Testis (tissue), 5 donors: ENCODE measurements at places on chromosomes 2 and 18.

DNA sequence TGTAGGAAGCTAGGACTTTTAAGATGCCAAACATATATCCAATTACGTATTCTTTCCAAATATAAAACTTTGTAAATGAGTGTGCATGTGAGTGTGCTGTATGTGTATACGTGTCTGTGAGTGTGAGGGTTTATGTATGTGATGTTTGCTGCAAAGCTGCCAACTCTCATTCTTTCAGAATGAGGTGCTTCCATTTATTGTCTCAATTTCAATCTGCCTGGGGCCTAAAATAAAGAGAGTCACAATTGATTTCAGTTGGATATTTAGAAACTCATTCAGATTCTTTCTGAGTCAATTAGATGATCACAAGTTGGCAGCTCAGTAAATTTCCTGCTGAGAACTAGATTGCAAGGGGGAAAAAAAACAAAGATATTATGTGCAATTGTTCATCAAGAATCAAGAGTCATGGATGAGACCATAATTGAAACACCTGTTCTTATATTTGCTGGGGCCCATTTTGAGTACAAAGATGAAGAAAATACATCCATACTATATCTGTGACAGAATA lies 621.2 kb upstream of the ACVR2A start:
- no peak for DNase-seq

GRCh38 chr2:133194362-133194655 lies 374.0 kb downstream of the NCKAP5 start:
- no peak for DNase-seq

- no peak for DNase-seq
These were observed 105.2 kb upstream of the TFCP2L1 start for GRCh38 chr2:121390082-121390692.

DNA sequence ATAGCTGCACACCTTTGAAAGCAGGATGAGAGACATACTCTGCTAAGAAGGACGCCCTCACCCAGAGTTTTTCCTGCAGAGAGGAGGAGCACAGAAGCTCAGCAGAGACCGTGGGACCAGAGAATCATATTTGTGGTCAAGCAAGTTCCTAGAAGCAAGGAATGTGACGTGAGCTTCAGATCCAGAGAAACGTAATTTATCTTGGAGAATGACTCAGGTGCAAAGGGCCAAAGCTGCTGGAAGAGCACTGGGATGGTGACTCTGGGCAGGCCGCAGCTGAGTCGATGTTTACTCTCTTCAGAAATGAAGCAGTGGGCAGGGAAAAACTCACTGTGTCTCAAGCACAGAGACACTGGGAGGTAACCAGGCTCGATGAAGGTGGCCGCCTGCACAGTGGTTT lies 50.1 kb upstream of the IGFBP2 start:
- DNase-seq = no peak

GRCh38 chr2:8256905-8257304 lies 425.0 kb upstream of the ID2 start:
- no peak for DNase-seq

GRCh38 chr2:159650574-159650973 lies 34.2 kb upstream of the BAZ2B start:
- DNase-seq = no peak

GRCh38 chr2:12050396-12050795 lies 304.0 kb downstream of the LPIN1 start:
- no peak for DNase-seq

- DNase-seq = no peak
These were observed 34.7 kb downstream of the RASGRP3 start for GRCh38 chr2:33511141-33511540.

DNA sequence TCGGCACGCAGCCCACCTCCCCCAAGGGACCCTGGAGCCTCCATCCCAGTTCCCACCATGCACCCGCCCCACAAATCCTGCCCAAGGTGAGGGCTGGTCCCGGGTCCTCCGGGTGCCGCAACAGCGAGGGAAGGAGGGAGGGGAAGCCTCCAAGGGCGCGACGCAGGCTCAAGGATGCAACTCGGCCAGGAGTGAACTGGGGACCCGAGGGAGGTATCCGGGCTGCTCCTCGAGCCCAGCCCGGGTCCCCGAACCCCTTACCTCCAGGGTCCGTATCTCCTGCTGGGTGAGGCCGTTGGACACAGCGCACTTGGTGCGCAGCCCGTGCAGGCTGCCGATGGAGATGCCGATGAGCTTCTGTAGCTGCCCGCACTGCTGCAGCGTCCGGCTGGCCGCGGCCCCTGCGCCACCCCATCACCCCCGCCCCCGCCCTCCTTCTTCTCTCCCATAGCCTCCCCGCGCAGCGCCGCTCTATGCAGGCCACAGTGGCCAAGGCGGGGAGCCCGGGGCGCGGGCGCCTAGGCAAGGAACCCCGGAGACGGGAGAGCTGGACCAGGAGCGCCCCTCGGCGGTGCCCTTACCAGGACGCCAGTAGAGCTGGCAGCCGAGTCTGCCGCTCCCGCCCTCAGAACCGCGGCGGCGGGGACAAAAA lies 124.1 kb downstream of the ANKRD30BL start:
- DNase-seq = peak; percentile 56

- no peak for DNase-seq
These were observed 35.7 kb downstream of the CDC42EP3 start for GRCh38 chr2:37635504-37636380.

DNA sequence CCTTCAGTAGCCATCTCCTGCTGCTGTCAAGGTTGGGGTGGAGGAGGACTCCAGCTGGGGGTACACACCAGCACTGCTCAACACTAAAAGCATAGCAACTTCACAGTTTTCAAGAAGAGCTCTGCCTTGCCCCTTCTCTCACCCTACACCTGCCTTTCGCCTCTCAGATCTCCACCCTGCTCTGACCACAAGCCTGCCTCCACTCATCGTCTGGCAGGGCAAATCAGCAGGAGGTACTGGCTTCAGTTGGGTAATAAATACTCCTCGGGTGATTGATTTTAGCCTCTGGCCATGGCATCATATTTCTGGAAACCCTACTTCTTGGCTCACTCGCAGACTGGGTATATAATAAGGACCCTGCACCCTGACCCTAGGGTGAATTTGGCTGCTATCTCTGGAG lies 3.1 kb upstream of the PRKAG3 start:
- no peak for DNase-seq

DNA sequence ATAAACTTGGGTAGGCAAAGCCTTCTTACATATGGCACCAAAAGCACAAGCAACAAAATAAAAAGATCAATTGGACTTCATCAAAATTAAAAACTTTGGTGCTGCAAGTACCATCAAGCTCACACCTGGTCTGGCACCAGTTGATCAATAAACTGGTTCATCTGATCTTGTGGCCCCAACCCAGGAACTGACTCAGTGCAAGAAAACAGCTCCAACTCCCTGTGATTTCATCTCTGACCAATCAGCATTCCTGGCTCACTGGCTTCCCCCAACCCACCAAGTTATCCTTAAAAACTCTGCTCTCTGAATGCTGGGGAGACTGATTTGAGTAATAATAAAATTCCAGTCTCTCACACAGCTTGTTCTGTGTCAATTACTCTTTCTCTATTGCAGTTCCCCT lies 8.4 kb downstream of the EPG5 start:
- DNase-seq = no peak

- no peak for DNase-seq
These were observed 348.7 kb upstream of the GALNT5 start for GRCh38 chr2:156908825-156909224.

DNA sequence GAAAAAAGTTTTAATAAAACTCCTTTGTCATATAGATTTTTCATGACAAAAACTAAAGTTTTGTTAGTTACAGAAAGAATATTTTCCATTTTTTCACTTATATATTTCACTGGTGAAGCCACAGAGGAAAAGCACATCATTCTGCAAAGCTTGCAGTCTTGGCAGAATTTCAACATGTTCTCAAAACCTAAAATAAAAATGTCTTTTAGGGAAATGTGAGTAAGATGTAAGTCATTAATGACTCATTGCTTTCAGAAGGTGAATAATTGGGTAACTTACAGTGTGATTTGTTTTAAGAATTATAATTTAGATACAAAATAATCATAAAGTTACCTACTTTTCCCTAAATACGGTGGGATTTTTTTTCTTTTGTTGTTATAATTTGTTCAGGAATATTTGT lies 43.4 kb upstream of the TNFRSF11A start:
- DNase-seq = no peak

- DNase-seq = no peak
These were observed 157.2 kb downstream of the FMNL2 start for GRCh38 chr2:152492131-152492530.

DNA sequence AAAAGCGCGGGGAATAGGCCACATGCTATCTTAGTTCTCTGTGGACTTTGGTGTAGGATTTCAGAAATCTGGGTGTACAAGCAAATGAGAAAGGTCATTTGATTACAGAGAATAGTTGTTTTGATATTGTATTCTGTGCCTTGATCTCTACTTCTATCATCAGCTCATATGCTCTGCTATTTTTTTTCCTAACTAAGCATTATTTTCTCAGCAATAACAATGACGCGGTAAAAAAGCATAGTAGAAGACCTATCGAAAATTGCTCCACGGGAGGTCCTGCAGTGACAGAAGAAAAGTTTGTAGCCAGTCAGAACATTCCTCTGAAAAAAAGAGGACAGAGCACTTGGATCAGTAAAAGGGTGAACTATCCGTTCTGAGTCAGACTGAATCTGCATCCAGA lies 2.8 kb upstream of the SETBP1 start:
- DNase-seq = no peak

- peak; percentile 70 for DNase-seq
These were observed 27.9 kb upstream of the SPTBN1 start for GRCh38 chr2:54428108-54428831.

DNA sequence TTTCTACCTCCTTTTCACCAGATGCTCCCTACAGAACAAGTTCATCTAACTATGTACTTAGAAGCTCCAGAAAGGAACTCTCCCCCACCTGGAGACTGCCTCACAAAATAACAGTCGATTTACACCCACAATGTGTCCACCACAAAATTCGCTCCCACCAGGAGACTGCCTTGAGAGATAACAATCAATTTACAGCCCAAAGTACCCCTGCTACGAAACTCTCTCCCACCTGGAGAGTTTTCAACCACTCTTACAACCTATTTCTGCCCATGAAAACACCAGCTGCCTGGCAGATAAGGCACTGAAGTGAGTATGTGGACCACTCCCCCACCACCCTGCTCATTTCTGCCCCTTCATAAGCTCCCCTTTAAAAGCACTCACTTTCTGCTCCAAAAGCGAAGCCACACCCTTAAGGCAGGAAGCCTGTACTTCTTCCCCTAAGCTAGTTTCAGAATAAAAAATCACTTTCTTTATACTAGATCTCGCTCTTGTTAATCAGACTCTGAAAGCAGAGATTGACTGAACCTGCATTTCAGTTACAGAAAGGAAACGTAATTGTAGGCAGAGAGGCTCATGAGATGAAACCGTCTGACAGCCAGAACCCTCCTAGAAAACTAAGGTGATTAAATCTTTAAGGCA lies 94.4 kb upstream of the RBBP8 start:
- no peak for DNase-seq

DNA sequence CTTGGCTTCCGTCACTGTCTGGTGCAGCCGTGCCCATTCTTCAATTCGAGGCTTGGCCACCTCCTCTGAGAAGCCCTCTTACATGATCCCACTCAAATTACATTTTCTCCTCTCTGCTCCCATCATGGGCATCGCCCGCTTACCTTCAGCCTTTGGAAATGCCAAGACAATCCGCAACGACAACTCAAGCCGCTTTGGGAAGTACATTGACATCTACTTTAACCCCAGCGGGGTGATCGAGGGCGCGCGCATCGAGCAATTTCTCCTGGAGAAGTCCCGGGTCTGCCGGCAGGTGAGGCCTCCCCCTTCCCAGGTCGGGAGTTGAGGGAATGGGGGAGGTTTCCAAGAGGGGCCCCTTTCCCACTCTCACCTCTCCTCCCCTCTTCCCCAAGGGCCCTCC lies 38.3 kb downstream of the MYO7B start:
- no peak for DNase-seq

- no peak for DNase-seq
These were observed 58.4 kb upstream of the RTN4 start for GRCh38 chr2:55108456-55109160.

DNA sequence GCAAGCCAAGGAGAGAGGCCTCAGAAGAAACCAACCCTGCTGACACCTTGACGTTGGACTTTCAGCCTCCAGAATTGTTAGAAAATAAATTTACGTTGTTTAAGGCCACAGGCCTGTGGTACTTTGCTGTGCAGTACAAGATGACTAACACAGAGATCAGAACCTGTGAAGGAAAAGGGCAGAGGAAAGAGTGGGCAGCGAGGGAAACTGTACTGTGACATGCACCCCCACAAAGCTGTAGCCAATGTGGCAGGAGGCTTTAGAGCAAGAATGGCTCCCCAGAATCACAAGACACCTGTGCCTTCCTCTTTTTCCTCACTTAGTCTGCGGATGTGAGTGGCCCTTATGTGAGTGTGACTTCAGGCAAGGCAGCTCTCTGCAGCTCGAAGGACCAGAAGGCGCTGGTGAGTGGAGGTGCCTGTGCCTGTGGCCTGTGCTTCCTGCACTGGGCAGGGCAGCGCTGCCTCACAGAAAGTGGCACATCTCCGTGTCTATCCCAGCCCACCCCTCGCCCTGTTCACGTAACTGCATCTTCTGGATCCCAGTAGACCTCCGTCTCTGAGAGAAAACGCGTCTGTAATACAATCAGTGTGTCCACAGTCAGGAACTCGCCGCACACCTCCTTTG lies 89.5 kb downstream of the MRPS9 start:
- DNase-seq = no peak
